ENCODE measurements at places on chromosomes 12 and 14.

GRCh38 chr12:57657744-57658143, 24.7 kb upstream of the B4GALNT1 start:
- no peak for DNase-seq

GRCh38 chr12:29365091-29365490, 15.9 kb downstream of the ERGIC2 start:
- no peak for DNase-seq

DNA sequence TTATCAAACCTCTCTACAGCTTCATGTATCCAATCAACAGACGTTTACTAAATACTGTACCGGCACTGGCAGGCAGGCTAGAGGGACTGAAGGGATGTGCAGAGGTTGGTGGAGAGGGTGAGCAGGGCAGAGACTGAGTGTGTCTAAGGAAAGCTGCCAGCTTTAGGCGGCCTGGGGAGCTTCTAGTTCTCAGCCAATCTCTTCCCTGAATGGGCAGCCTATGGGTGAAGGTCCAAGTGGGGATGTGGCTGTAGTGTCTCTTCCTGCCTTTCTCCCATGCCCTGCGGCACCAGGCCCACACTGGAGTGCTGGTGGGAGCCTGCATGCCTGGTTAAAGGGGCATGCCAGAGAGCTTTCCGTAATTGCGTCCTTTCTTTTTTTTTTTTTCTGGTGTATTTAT, 239.8 kb downstream of the CACNA1C start:
- no peak for DNase-seq

- no peak for DNase-seq
These were observed 328.8 kb upstream of the DIO3 start for GRCh38 chr14:101232340-101233020.

DNA sequence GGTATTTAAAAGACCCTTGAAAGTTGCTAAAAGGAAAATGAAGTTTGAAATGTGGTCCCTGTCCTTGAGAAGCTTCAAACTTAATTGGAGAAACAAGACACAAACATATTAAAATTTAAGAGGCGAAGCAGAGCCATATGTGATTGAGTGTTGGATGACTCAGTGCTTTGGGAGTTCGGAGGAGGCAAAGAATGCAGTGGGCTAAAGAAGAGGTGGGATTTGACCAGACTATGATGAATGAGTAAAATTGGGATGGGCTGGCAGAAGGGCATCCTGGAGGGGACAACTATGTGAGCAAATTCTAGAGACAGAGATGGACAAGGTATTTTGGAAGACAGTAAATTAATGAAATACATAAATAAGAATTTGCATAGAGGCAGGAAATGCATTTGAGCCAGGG, 358.6 kb downstream of the EGLN3 start:
- DNase-seq, result no peak

DNA sequence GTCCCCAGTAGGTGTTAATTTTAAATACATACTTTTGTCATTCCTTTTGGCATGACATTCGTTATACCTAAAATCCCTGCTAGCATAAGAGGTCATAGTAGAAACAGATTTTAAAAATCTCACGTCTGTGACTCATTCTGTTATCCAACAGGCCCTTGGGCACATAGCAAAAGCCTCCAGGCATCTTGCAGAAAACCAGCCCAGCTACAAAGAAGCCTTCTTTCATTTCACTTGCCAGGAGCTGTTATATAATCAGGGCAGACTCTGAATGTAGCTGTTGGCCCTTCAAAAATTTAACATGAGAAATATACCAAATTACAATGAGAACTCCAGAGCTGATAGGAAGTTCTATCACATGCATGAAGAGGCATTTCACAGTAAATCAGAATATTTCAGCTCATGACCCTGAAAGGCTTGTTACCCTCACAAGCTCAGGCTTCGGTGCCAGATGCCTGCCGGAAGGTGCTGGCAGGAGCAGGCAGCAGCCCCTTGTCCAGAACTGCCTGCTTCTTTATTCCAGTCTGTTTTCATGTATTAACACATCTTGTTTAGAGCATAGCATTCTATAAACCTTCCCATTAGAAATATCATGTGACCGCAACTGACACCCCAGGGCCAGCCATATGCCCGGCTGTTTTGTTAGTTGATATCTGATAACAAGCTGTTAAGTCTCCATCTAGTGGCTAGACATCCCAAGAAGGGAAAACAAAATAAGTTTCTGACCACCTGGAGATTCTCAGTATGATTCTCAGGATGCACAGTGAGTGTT, 17.8 kb downstream of the E2F7 start:
- DNase-seq, result no peak

Data from amniotic stem cell (primary cell).